ENCODE measurements at places on chromosomes 2 and 18.

GRCh38 chr2:223051693-223052289, at the start of gene KCNE4:
Gene KCNE4 (plus strand): TSS chr2:223052190. CDS start chr2:223052831, 641 bp downstream.
- no peak for DNase-seq

- no peak for DNase-seq
Observed at GRCh38 chr2:71862921-71863320, 284.7 kb downstream of the CYP26B1 start.

GRCh38 chr2:68693951-68694350, 40.7 kb upstream of the ARHGAP25 start:
- no peak for DNase-seq

- DNase-seq: no peak
Observed at GRCh38 chr2:100174026-100174431, 31.6 kb upstream of the AFF3 start.

DNA sequence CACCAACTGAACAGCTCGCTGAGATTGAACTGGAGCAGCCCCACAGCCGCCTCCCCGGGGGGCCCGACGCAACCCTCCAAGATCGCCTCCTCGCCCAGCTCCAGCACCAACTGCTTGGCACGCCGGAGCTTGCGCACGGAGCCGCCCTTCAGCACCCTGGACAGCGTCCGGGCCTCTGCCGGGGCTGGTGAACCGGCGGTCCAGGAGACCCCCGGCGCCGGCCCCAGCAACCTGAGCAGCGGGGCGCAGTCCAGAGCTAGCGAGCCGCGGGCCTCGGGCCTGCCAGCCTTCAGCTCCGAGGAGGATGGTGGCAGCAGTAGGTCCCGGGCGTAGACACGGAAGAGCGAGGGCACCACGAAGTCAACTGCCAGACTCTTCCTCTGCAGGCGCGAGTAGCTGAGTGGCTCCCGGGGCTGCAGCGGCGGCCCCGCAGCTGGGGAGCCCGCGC, 1.2 kb downstream of the ALK start:
- DNase-seq: no peak

DNA sequence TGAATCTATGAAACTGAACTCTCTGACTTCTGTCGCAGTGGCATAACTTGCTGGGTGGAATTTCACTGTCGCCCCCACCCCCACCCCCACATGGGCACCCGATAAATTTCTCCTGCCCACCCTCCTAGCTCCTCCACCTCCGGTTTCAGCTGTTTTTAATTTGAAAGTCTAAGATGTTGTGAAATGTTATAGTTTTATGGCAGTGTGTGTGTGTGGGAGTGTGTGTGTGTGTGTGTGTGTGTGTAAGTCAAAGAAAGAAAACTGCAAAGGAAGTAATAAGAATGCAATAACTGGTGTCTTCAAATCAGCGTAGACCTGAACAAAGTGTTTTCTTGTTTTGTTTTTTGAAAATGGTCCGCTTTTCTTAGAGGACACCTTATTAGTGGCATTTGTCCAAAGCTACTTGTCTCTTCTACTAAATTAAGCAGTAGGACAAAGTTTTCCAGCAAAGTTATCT, 388 bp downstream of the DTNA start:
- DNase-seq: no peak

DNA sequence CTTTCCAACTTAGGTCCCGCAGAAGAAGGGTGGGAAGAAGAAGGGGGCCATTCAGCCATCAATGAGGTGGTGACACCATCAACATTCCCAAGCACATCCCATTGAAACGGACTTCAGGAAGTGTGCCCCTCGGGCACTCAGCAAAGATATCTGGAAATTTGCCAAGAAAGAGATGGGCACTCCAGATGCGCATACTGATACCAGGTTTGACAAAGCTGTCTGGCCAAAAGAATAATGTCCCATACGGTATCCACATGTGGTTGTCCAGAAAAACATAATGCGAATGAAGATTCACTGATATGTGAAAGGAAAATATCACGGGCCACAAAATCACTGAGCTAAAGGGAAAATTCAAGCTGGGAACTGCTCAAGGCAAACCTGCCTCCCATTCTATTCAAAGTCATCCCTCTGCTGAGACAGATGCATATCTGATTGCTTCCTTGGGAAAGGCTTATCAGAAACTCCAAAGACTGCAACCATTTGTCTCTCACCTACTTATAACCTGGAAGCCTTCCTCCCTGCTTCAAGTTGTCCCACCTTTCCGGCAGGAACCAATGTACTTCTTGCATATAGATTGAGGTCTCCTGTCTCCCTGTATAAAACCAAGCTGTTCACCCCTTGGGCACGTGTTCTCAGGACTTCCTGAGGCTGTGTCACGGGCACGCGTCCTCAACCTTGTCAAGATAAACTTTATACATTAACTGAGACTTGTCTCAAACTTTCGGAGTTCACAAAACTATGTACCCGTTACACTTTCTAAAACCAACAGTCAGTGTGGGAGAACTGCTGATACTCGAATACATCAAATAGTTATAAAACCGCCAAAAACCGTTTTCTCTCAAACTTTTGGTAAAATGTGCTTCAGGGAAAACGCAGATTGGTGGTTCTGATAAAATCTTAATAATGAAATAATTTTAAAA, 1.3 kb upstream of the PDK1 start:
- DNase-seq: no peak

DNA sequence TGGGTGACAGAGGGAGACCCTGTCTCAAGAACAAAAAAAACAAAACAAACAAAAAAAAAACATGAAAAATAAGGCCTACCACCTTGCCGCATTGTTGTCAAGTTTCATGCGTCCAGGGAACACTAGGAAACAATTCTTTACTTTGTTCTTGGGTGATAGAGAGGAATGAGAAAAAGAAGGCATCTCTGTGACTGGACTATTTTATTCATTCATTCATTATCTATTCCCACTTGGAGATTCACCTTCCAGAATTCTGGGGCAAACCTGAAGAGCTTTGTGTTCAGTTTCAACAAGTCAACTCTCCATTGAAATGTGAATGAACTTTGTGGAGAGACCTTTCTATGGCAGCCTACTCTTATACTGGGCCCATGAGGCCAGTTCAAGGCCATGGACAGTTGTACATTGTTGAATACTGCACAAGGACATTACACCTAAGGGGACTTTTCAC, 88.5 kb upstream of the NDUFV2 start:
- DNase-seq: no peak

DNA sequence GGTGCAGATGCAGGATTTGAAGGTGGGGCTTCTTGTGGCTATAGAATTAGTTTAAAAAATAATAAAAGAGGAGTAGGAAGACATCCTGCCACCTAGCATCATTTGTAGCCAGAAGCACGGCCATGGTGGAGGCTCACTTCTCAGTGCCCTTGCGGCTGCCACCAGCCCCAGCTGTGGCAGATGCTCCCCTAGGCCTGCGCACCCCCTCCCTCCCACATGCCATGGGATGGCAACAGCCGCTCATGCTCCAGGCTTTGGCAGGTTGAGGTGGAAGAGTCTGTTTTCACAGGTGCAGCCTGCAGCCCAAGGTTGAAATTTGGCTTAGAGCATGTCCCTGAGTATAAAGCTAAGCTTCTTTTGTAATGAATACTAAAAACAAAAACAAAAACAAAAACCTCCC, 96.4 kb downstream of the GATA6 start:
- DNase-seq: no peak

DNA sequence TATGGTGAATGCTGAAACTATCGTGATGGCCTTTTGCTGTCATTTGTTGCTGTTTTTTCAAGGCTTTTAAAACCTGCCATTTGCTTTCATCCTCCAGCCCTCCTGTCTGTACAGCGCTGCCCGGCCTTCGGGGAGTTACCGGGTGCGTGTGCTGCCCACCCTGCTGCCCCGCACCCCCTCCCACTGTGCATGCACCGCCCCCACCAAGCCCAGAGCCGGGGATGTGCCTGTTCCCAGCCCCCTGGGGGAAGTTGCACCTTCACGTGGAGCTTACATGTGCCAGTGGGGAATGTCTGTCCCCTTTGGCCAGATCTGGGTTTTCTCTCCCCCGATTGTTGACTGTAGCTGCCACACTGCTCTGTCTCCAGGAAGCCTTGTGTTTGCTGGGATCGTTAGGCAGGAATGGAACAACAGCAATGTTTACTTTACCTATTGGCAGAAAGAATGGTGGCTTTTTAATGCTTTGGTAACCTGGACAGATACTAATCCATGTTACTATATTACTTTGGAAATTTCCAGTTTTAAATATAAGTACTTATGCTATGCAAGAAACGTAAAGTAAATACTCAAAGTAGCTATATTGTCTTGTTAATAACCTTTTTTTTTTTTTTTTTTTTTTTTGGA, 64.8 kb upstream of the RBM44 start:
- DNase-seq: no peak

DNA sequence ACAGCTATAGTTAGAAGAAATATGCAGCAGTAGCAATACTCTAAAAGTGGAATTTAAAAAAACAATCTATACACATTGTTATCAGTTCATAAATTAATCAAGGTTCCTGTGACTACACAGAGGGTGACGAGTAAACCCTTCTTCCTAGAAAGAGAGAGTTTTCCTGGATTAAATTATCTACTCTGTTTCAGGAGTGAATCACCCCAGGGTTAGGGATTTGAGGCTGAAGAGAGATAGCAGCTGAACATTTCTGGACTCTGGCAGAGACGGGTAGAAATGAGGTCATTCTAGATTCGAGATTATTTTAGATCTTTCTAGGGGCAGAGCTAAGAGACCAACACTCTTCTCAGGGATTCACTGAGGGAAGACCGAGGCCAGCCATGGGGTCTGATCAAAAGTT, 38.8 kb upstream of the PMAIP1 start:
- DNase-seq: no peak

Measured in activated CD4-positive, alpha-beta T cell treated with anti-CD3 and anti-CD28 coated beads, Interleukin-2, amount 50 U/mL, for 24 hours (primary cell).